ENCODE measurements at places on chromosomes 7 and 10. TPM values are rescaled to one million over a fixed set of nuclear protein-coding genes. Genes with fewer than 3 reads are reported as not detected.

The STEAP1B gene
- total RNA-seq: not detected

The RNLS gene
- 7.0 TPM for total RNA-seq

- no peak for DNase-seq
Measured at GRCh38 chr7:11343818-11344413, 370.2 kb downstream of the PHF14 start.

DNA sequence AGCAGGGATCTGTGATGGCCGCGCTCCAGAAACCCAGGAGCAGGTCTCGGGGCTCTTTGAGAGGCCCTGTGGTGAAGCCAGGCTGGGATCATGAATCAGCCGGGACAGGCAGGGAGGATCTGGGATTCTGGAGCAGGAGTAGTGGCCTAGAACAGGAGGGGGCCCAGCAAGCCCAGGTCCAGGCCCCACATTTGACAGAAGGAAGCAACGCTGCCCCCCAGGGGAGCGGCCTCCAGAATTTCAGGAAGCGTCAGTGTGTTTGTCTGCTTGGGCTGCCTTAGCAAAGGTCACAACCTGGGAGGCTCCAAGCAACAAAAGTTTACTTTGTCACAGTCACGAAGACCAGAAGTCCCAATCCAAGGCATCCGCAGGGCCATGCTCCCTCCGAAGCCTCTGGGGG is 36.8 kb downstream of the CLRN3 start:
- DNase-seq: no peak

The BLNK gene
- total RNA-seq: 59.8 TPM

DNA sequence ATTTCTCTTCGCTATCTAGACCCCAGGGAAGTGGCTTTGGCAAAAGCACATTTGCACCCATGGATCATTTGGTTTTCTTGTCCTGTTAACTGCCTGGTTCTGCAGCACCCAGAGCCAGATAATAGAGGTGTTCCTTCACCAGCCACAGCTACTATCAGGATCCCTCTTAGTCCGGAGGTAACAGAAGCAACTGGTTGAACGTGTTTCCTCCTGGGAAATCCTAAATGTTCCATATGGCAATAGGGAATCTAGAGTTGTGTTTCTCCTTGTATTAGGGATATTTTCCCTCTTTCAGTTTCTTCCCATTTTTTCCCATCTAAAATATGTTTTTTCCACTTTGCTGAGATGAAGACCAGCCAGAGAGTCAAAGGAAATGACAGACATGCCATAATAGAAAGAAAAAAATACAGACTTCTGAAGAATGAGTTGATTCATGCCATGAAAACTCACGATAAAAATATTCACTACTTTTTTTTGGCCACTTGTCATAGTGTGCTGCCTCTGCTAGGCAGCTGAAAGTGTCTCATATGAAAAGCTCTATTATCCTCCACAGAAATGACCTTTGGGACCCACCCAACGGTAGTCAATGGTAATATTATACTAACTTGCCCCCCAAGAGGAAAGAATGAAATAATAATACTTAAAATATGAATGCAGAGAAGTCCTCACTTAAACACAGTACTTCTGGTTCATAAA is 472.8 kb downstream of the KCNMA1 start:
- no peak for DNase-seq

The TRDMT1 gene
- total RNA-seq: 9.0 TPM

The INSYN2A gene
- 0.85 TPM for total RNA-seq

- DNase-seq: peak; percentile 76
Measured at GRCh38 chr10:69123306-69123746, 652 bp upstream of the VPS26A start.

The LRRC4 gene
- 37.7 TPM for total RNA-seq

- no peak for DNase-seq
Measured at GRCh38 chr10:114565066-114565465, 93.0 kb downstream of the ABLIM1 start.
